Stimulated activated CD8-positive, alpha-beta memory T cell treated with anti-CD3 and anti-CD28 coated beads, Interleukin-4, amount 100 ng/mL, for 1 hour (primary cell): ENCODE measurements at places on chromosomes 4 and X.

DNA sequence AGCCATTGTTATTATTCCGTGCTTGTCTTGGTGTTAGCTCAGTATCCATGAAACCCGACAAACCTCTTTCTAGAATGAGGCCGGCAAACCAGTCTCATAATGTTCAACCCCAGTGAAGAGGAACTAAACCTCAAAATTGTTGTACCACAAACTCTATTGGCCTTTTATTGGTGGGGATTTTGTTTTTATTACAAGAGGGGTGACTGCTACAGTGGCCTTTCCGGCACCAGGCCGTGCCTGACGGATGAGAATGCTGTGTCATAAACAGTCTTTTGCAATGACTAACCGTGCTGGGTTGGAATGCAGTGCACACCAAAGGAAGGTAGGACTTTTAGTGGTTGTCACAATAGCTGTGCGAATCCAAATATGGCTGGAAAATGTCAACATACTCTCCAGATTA is 60.8 kb downstream of the SHROOM2 start:
- DNase-seq = no peak

DNA sequence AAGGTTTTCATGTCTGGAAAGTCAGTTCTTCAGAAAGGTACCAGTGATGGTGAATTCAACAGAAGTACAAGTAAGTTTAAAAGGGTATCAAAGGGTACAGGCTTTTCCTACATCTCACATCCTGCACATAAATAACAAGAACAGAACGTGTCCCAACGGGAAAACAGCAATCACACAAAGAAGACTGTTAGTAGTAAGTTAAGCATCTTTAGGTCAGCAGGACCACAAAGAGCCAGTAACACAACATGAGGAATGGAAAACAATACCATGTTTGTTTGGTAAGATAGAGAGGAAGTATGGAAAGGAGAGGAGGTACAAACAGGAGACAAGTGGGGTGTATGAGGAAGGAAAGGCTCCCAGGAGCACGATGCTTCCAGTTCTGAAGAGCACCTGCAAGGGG is 43.2 kb downstream of the SAT1 start:
- no peak for DNase-seq

GRCh38 chr4:11367371-11367770 is 61.3 kb downstream of the HS3ST1 start:
- DNase-seq = no peak

DNA sequence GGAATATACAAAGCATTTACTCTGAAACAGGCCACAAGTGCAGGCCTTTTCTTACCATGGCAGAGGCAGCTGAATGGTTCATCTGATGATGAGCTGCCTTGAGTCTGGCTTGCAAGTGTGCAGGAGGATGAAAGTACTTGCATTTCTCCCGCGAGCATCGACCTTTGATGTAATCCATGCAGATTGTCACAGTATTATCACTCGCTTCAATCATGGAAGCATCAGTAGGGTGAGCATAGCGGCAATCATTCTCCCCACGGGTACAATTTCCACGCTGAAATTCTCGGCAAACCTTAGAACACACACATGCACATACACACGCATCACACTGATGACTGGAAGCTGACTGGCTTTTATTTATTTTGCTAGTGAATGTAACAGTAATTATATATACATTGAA is 98.0 kb downstream of the MBNL3 start:
- DNase-seq = no peak

- DNase-seq = no peak
Measured at GRCh38 chr4:16931339-16932305, 33.2 kb upstream of the LDB2 start.

DNA sequence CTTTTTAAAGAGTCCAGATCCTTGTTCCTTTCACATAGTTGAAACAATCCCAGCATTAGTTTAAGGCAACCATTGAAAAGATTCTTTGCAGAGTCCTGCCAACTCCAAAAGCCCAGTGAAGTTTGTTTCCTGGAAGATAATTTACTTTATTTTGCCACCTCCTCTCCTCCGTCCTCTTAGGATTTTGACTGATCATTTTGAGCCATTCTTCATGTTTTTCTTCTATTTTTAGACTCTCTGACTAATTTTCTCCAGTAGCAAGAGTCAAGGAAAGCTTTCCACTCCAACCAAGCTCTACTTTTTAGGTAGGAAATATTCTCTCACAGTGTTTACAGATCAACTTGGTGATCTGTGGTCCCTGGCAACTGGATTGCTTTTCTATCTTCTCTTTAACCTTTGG is 10.3 kb downstream of the NCBP2L start:
- no peak for DNase-seq
